ENCODE measurements at places on chromosomes 11 and 22.

DNA sequence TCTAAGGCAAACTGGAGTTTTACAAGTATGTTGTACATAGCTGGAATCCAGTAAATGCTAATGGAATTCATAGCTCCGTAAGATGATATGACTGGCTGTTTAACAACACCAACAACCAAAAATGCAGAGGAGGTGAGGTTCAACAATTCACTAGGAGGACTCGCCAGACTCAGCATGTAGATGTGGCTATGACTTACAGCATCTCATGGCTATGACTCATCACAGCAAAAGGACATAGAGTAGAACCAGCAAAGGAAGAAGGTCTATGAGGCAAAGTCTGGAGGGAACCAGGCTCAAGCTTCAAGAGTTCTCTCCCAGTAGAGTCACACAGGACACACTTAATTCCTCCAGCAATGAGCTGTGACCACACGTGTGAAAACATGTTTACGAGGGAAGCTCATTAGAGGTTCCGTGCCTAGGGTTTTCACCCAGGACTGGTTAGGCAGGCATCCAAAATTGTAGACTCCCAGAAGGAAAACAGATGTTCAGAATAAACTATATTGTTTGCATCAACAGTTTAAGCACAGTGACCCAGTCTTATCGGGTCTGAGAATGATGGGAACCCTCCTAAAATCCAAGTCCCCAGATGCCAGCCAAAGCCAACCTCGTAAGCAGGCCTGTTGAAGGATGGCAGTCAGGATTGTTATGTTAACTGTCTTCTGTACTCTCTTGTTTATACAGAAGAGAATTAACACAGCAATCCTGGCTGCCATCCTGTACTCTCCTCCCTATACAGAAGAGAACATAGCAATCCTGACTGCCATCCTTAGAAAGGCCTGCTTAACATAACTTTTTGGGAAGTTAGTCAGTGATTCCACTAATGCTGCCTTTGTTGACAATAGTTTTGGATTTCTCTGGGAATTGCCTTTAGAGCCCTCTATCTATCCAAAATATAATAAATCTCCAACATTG, 116.6 kb downstream of the LARGE1 start:
- DNase-seq, result no peak

DNA sequence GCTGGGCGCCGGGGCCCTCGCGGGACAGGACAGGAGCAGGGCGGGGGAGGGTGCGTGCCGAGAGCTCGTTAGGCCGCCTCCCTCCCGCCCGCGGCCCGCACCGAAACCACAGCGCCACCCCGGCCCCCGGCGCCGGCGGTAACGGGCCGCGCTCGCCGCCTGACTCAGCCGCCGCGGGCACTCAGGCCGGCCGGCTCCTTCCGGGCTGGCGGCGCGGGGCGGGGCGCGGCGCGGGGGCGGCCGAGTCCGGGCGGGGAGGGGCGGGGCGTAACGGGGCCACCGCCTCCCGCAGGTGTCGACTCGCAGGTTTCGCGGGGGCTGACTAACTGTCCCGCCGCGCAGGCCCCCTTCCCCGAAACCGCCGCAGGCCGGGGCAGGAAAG, at the start of gene AP5B1:
AP5B1 (minus strand) TSS at position 207 of the 382 bp plus-strand sequence. CDS start 385 bp downstream, outside the sequence.
- DNase-seq, result no peak

DNA sequence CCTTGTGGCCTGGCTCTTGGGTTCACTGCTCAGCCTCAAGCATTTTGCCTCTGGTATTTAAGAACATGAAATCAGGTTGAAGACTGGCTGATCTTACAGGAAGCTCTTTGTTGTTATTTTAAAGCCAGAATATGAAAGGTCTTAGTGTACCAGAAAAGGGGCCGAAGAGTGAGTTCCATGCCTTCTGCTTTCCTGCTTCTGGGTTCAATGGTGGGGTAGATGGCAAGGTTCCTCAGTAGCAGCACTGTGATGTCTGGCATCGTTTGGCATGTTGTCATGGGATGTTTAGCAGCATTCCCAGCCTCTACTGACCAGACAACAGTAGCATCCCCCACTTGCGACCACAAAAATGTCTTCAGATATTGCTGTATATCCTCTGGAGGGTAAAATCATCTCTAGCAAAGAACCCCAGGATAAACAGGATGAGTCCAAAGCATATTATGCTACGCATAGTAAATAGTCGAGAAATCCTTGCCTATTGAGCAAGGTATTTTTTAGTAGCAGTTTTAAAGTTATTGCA, 2.4 kb downstream of the VPS26B start:
- no peak for DNase-seq

- no peak for DNase-seq
Measured at GRCh38 chr11:58525037-58525614, 17.2 kb upstream of the OR5B21 start.

DNA sequence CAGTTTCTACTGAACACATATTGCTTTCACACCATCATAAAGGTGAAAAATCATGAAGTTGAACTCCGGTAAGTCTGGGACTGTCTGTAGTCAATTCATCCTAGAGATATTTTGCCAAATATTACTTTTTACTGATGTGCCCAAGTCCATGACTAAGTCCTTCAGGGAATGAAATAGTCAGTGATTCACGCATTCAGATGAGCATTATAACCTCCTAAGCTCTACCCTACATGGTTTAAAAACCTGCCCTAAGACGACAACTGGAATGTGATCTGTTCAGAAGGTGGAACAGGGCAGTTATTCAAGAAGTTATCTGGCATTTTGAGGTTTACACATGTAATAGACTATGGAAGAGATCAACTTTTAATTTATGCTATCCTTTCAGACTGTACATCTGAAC, 125.6 kb downstream of the TRPC6 start:
- no peak for DNase-seq

- no peak for DNase-seq
Measured at GRCh38 chr22:32743046-32743445, 58.5 kb upstream of the TIMP3 start.

- no peak for DNase-seq
Measured at GRCh38 chr11:35403765-35404387, 15.5 kb downstream of the SLC1A2 start.

DNA sequence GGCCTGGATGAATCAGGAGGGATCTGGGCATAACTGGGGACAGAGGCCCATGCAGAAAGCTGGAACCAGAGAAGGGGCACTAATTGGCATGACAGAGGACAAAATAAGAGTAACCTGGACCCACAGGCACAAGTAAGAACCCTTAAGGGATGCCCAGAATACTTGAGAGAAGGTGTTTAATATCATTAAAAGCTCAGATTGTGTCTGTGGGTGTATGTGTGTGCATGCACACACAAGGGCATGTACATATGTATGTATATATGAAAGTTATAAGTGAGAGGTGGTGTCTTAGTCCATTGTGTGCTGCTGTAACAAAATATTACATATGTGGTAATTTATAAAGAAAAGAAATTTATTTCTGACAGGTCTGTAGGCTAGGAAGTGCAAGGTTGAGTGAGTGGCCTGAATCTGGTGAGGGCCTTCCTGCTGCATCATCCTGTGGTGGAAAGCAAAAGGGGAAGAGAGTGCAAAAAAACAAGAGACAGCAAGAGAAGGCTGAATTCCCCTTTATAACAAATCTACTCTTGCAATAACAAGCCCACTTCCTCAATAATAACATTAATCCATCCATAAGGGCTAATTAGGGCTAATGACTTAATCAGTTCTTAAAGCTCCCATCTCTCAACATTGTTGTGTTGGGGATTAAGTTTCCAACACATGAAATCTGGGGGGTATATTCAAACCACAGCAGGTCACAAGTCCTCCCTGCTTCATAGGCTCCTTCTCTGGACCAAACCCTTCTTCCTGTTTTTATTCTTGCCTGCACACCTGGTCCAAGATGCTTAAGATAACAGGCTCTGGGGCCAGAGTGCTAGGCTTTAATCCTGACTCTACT, 68.3 kb upstream of the POU2AF2 start:
- no peak for DNase-seq

DNA sequence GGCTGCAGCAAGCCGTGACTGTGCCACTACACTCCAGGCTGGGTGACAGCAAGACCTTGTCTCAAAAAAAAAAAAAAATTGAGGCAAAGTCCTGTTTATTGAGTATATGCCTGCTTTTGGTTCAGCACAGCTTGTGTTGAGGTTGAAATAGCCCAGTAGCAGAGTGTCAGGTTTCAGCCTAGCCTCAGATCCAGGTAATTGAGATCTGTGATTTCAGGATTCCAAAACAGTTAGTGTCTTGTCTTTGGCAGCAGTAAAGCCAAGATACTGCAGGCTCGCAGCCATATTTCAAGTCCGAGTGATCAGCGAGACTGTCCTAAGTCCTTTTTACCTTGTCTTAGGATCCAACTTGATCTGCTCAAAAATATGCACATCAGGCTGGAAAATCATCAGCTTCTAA, 27.0 kb downstream of the CUL5 start:
- DNase-seq, result no peak

- no peak for DNase-seq
Measured at GRCh38 chr11:67300256-67300755, 3.0 kb upstream of the SSH3 start.

DNA sequence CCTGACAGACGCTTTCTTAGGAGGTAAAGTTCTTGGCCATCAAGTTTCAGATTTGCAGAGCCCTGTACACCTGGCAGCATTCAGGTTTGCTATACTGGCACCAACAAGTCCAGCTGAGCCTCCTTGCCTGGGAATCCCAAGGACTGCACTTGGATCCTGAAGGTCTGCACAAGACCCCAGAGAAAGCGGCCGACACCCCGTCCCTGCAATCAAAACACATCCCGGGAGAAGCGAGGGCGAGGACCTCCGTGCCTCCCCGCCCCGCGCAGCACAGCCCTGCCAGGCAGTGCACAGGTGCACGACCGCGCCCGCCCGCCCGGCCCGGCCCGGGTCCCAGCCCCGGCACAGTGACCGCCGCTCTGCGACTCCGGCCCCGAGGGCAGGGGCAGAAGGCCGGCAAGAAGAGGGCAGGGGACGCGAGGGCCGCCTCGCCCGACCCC, 559 bp downstream of the MRTFA start:
- DNase-seq, result peak; percentile 20

- peak; percentile 77 for DNase-seq
Measured at GRCh38 chr11:17528181-17528691, 16.0 kb downstream of the USH1C start.

DNA sequence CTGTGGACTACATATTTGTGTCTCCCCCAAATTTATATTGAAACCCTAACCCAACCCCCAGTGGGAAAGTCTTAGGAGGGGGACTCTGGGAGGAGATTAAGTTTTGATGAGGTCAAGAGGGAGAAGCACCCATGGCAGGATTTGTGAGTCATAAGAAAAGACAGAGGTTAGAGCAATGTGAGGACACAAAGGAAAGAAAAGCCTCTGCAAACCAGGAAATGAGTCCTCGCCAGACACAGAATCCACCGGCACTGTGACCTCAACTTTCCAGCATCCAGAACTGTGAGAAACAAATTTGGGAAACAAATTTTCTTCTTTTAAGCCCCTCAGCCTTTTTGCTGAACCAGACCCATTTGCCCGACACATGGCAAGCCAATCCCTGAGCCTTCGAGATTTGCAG, 397.0 kb downstream of the NTM start:
- DNase-seq, result no peak

DNA sequence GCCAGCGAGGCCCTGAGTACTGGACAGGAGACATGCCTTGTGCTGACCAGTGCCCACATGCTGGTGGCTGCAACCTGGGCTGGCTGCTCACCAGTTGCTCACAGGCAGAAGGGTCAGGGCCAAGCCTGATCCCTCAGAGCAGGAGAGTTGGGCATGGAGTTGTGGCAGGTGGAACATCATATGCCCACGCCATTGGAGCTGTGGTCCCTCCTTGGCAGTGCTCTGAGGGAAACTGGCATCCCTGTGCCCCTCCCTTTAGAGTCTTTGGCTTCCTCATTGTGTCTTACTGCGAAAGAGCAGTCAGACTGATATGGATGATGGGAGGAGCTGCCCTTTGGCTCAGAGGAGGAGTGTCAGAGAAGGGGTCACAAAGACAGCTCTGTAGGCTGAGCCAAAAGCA, 3.1 kb upstream of the MYEOV start:
- DNase-seq, result no peak

GRCh38 chr11:8005556-8005955, 18.4 kb downstream of the EIF3F start:
- DNase-seq, result no peak

DNA sequence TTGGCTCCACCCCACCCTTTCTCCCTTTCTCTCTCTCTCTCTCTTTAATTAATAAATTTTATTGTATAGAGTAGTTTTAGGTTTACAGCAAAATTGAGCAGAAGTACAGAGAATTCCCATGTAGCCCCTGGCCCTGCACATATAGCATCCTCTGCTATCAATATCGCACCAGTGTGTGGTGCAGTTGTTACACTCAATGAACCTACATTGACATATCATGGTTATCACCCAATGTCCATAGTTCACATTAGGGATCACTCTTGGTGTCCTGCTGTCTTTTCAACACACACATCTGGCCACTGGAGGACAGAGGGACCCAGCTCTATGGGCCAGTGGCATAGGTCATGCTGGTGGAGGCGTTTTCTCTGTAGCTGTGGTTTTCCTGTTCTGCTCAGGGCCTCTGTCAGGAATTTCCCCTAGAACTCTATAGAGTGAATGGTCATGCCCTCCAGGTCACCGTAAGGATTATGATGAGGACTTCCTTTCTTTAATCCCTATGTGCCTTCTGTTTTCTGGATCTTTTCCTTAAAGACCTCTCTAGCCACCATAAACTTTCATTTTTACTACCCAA, 98.2 kb upstream of the NAV2 start:
- no peak for DNase-seq

GRCh38 chr22:40911772-40912171, 39.4 kb upstream of the RBX1 start:
- DNase-seq, result no peak

GRCh38 chr11:86675017-86675416, 2.6 kb upstream of the ME3 start:
- DNase-seq, result no peak

DNA sequence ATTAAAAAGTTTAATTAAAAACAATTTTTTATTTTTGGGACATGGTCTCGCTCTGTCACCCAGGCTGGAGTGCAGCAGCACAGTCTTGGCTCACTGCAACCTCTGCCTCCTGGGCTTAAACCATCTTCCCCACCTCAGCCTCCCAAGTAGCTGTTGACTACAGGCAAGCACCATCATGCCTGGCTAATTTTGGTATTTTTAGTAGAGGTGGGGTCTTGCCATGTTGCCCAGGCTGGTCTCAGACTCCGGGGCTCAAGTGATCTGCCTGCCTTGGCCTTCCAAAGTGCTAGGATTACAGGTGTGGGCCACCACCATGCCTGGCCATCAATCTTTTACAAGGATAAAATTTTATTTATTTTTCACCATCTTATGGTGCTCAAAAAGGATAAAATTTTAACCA, 43.3 kb upstream of the PHOX2A start:
- DNase-seq, result no peak

- no peak for DNase-seq
Measured at GRCh38 chr11:130470832-130471706, 22.6 kb downstream of the ADAMTS15 start.
